ENCODE measurements at places on chromosomes 4 and X.

DNA sequence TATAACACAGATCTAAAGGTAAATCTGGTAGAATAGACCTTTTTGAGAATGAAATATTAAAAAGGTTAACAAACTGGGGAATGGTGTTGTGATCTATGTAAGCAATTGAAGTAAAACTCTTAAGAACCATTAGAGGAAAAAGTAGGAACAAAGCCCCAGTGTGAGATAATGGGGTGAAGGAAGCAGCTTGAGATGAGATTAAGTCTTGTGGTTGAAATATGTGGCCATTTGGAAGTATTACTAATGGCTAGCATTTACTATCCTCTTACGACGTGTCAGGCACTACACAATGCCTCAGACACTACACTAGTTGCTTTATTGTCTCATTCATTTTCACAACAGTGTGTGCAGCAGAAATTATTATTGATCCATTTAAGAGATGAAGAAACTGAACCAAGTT lies 25.9 kb upstream of the NDNF start:
- no peak for DNase-seq

DNA sequence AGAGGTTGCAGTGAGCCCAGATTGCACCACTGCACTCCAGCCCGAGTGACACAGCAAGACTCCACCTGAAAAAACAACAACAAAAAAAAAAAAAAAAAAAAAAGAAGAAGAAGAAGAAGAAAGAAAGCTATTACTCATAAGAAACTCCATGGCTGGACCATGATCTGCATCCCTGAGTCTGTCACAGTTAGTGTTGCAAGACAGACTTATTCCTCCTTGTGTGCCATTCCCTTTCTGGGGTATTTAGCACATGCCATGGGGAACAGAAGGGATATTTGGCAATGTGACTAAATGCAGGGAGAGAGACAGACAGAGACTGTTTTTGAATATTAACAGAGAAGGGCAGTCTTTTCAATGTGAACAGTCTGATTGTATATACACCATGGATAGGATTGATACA lies 16.7 kb upstream of the PDS5A start:
- DNase-seq, result no peak

GRCh38 chr4:155658681-155659064 lies 8.0 kb upstream of the GUCY1A1 start:
- no peak for DNase-seq

DNA sequence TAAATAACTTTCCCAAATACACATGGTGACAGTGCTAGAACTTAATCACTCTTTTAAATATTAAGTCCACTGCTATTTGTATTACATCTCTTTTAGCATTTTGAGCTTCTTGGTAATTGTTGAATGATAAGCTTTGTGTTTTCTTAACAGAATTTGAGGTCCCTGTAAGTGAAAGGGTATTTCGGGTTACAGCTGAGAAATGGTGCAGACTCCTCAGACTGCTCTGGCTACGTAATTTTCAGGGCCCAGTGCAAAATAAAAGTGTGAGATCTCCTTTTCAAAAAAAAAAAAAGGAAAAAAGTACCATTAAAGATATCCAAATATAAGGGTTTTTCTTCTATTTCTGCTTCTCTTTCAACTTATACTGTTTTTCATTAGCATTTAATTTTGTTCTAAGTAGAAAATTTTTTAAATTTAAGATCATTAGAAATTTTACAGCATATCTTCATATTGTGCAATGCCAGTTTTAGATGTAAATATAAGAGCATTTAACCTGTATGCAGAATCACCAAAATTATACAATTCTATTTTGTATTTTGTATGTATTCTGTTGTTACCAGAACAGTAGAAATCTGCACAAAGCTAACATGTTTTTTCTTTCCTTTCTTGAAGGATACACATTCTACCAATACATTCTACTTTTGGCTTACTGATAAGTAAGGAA lies 33.6 kb upstream of the FGF5 start:
- no peak for DNase-seq

- no peak for DNase-seq
Measured at GRCh38 chr4:140856621-140857062, 100.5 kb upstream of the TBC1D9 start.

- no peak for DNase-seq
Measured at GRCh38 chr4:73762409-73762808, 22.0 kb downstream of the CXCL8 start.

DNA sequence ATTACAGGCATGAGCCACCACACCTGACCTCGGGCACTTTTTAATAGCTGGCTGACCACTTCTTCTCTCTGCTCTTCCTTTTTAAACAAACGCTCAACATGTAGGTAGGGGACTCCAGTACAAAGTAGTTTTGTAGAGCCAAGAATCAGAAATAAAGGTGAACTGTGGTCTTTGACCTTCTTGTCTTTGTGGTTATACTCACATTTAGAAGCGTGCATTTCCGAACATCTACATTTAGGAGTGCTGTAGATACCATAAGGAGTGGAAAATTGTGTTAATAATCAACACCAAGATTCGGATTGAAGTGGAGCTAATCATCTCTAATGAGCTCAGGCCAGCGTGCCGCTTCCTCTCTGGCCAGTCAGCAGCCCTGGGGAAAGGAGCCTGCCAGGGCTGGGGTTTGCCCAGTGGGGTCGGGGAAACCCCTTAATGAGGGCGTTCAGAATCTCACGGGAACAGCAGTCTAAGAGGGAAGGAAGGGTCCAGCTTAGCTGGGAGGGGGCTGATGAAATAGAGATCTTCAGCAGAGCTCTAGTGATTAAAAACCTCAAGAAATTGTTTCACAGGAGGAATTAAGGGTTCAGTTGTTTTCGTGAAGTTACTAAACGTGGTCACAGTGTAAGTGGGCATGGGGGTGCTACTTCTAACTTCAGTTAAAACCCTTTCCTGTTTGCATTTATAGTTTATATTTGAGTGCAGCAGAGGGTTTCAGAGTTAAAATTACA lies 81.2 kb downstream of the GAB1 start:
- DNase-seq, result no peak

DNA sequence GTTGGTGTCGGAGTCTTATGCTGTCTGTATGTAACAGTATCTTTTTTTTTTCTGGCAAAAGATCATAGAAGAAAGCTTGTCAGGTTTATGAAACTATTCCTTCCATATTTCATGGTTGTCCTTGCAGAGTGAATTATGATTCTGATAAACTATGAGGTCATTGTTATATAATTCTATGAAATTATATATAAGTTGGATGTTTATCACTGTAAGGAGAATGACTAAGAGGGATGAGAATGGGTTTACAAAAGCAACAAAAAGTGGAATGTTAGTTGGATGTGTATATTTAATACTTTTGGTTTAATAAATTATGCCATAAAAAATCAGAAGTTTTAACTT lies 43.1 kb downstream of the RAPGEF2 start:
- no peak for DNase-seq

DNA sequence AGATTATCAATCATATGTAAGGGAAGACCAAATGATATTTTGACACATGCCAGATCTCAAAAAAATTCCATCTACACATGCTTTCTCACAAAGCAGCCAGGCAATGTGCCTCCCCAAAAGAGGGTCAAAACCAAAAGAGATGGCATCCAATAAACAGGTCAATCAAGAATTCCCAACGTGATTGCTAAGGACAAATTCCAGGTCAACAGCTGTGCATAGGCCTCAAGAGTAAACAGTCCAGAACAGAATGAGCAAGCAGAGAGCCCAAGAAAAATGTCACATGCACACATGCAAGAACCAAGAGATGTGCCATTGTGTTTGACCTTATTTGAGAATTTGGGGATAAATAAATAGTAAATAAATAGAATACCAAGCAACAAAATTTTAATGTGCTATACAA lies 136.7 kb downstream of the APBB2 start:
- DNase-seq, result no peak
